Vagina (tissue), 2 donors: ENCODE measurements at places on chromosomes 2 and 18.

DNA sequence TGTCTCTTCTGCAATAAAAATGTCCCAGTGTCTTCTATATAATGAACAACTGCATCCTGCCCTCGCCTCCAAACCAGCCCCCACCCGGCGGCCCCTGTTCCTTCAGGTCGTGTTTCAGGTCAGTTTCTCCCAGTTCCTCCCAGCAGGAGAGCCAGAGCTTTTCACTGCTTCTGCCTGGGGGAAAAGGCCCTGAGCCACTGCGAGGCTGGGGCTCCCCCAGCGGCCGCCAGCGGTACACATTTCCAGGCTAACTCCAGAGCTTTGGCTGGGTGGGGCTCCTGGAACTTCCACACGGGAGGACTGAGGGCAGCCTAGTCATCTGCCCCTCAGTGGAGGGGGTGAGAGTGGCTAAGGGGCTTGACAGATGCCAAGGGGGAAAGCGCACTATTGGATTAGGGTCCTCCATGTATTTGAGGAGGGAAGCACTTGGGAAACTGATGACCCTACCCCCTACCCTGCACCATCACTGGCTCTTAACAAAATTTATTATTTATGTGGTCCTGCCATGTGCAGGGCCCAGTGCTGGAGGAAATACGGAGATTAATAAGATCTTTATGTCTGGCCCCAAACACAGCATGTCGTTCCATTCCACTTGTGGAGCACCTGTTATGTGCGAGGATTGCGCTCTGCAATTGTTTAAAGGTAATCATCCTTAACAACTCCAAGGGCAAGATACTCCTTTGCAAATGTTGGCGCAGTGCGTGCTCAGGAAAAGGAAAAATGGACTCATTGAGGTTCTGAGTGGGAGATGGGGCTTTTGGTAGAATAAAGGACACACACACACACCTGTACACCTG is 17.3 kb upstream of the CYS1 start:
- DNase-seq = no peak

GRCh38 chr2:64990876-64991275 is 1.7 kb downstream of the SLC1A4 start:
- DNase-seq = no peak

- no peak for DNase-seq
Observed at GRCh38 chr18:61591253-61591652, 258.0 kb downstream of the CDH20 start.

DNA sequence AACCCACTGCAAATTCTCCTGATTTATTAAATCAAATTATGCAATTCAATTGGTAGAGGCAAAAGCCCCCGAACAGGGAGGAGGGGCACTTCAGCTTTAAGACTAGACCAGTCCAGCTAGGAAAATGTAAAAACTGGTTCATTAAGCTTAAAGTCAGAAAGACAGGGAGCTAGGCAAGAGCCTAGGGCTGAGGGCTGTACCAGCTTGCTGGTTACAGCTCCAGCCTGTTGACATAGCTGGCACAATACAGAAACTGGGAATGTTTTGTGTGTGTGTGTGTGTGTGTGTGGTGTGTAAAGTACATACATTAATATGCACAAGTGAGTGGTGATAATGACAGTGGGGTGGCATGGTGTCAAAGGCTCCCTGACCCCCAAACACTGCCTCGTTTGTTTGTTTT is 307.0 kb upstream of the CELF4 start:
- peak; percentile 6 for DNase-seq

DNA sequence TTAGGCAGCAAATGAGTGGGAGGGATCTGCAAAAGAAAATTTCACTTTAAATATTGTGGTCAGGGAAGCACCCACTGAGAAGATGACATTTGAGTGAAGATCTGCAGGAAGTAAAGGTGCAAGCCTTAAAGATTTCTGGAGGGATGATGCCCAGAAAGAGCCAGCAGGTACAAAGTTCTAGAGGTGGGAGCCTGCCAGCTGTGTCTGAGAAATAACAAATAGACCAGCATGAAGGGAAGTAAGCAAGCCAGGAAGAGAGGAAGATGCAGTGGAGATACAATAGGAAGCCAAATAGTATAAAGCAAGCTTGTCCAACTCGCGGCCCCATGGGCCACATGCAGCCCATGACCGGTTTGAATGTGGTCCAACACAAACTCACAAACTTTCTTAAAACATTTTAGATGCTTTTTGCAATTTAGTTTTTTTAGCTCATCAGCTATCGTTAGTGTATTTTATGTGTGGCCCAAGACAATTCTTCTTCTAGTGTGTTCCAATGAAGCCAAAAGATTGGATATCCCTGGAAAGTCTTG is 489.9 kb downstream of the DCC start:
- DNase-seq = no peak

GRCh38 chr2:121492409-121492808 is 38.3 kb upstream of the RNU4ATAC start:
- no peak for DNase-seq

GRCh38 chr2:224171226-224171625 is 132.1 kb upstream of the SERPINE2 start:
- DNase-seq = peak; percentile 47

DNA sequence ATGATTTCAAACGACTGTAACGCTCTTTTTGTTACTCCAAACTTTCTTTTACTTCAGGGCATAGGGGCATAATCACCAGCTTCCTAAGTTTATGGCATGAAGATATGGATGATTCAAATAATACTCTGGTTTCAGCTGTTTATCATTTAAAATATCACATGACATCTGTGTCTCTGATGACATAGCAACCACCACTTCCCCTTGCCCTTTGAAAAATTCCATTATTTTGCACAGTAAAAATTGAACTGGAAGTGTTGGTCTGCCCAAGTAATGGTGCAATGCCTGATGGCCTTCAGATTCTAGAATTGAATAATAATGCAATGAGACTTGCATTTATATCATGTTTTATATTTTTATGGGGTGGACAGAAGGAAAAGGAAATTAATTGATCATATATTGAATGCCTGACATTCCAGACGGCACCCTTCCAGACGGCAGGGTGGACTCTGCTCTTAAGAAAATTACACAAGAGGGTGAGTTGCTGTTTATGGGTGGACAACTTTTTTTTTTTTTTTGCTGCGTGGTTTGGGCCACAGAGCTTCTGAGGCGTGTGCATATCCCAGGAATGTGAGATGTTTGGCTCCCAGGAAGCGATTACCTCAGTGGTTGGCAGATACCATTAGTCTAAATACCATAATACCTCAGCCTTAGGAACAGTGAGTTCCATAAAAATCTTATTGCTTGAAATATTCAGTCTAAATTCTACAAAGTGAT is 101.7 kb upstream of the ZNF521 start:
- no peak for DNase-seq

DNA sequence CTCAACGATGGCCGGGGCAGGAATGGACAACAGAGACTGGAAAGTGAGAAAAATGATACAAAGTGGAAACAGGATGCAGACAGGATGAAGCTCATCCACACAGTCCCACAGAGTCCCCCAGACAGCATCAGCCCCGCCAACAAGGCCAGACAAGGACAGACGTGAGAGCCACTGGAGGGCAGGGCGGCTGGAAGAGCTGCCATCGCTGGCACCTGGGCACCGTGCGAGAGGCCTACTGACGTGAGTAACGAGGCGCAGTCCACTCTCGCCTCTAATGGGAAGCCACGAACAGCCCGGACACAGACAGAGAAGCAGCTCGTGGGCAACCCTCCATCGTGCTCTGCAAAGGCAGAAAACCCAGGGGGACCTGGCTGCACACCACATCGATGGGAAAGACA is 17.1 kb downstream of the HDAC4 start:
- no peak for DNase-seq

DNA sequence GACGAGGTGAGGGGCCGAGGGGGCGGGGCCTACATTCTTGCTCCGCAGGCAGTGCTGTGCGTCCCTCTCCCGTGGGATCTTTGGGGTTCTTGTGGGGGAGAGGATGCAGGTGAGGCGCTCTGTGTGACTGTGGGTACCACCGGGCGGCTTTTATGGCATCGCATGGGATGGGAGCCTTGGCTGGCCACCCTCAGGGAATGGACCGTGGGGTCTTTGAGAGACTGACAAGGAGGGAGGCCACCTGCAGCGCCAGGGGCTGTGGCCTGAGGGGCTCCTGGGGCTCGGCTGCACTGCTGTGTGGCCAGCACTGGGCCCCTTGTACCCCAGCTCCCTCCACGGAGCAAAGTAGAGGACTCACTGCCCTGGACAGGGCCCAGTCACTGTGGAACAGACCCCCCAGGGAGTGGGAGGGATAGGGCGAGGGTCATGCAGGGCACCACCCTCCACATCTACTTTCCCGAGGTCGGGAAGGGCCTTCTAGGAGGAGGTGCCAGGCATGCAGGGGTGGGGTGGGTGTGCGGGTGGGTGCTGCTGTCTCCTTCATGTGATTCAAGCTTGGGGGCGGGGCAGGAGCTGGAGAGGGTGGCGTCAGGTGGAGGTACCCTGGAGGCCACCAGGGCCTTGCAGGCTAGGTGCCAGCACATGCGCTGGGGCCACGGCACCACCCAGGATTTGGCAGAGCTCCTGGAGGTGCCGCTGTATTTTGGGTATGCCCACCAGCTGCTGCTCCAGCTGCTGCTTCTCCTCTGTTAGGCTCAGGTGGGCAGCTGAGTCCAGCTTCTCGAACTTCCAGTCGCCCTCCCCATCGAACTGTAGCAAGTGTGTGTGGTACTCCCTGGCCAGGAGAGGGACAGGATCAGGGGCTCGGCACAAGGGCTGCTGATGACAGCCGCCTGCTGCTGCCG is 1072.4 kb downstream of the RPIA start:
- peak; percentile 89 for DNase-seq

- no peak for DNase-seq
Observed at GRCh38 chr2:29053670-29054400, 20.5 kb downstream of the PCARE start.

GRCh38 chr2:20451761-20452499 is 5.1 kb downstream of the RHOB start:
- peak; percentile 67 for DNase-seq

DNA sequence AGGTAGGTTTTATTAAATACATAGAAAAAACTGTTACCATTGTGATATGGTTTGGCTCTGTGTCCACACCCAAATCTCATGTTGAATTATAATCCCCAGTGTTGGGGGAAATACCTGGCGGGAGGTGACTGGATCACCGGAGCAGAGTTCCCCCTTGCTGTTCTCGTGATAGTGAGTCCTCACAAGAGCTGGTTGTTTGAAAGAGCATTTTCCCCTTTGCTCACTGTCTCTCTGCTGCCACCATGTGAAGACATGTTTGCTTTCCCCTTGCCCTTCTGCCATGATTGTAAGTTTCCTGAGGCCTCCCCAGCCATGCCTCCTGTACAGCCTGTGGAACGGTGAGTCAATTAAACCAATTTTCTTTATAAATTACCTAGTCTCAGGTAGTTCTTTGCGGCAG is 352.7 kb upstream of the SLC39A10 start:
- no peak for DNase-seq

DNA sequence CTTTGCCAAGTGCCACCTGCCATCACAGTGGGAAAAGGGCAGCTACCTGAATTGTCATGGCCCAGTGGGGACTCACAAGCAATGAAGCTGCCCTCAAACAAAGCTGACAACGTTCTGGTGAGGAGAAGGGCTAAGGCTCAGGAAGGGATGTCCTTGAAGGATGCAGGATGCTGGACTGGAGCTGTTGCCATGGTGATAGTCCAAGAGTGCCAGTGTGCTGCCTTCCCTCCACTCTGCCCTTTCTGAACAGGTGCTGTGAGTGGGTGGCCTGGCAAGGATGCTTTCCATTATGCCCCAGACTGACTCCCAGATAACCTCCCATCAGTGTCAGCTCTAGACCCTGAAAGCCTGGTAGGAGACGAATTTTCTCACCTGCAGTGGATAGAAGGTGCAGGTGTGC is 137.8 kb upstream of the GYPC start:
- no peak for DNase-seq

DNA sequence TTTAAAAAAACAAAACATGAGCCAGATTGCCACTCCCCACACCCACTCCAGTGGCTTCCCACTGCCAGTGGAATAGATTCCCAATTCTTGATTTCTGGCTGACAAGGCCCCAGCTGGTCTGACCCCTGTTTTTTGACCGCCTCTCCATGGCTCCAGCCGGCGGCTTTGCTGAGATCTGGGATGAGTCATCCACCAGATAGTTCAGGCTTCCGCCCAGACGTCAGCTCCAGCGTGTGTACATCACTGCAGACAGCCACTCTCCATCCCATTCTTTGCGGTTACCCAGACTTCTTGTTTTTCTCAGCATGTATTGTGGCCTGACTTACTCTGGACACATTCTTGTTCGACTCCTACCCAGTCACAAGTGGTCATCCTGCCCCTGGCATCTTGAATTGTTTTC is 227.9 kb downstream of the GBX2 start:
- no peak for DNase-seq

DNA sequence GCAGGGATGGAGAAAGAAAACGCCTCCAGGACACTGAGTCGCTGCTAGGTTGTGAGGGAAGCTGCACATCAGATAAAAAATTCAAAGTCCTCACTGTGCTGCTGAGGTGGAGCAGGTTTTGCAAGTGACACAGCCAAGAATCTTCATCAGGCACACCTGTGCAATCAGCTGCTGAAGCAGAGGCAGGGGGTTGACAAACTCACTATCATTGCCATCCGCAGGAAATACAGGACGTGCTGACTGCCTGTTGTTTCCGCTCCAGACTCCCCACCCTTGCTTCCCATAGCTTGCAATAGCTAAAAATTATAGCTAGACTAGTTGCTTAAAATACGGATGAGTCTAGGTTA is 147.8 kb upstream of the FHL2 start:
- DNase-seq = peak; percentile 52

DNA sequence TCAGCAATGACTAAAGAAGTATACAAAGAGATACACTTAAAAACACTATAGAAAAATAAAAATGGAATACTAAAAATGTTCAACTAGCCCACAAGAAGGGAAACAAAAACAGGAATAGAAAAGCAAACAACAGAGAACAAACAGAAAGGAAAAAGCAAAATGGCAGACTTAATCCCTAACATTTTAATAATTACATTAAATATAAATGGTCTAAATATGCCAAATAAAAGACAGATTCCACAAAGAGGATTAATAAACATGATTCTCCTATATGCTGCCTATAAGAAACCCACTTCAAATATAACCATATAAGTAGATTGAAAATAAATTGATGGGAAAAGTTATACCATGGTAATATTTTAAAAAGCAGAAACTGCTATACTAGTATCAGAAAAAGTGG is 83.5 kb upstream of the GPR45 start:
- no peak for DNase-seq

- no peak for DNase-seq
Observed at GRCh38 chr18:78751664-78752063, 228.0 kb upstream of the SALL3 start.
